ENCODE measurements at places on chromosomes 13 and 19.

DNA sequence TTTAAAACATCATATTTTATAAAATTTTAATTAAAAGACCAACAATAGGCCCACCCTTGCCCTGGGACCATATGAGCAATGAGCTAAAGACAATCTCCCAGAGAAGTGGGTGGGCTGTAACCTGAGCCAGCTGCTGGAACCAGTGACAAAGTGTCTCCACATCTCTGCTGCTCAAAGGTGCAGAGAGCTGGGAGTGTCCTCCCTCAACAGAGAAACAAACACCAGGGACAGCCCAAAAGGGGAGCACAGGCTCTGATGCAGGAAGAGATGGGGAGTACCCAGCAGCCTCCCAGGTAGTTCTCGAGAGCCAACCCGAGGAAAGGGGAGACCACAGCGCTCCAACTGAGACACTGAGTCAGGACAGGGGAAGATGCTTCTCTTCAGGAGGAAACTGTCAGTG is 39.1 kb downstream of the DOCK9 start:
- DNase-seq: no peak

DNA sequence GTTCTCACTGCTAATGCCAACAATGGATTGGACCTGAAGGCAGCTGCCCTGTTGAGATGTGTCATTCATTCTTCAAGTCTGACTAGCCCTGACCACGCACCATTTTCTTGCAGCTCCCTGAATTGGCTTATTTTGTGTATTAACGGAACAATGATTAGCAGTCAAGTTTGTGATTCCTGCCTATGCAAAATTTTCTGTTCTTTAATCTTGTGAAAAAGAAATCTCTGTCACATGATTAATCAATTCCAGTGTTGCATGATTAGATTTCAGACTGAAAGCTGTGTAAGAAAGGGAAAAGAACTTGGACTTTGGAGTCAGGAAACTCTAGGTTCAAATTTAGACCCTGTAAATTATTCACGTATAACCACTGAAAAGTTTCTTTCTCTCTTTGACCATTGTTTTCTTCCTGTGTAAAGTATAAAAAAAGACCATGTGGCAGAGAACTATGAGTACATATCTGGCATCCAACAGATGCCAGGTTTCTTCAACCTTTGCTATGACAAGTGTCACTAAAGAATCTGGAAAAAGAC is 64.5 kb upstream of the SLC10A2 start:
- no peak for DNase-seq

- no peak for DNase-seq
Observed at GRCh38 chr13:67223742-67224141, 6.4 kb downstream of the PCDH9 start.

- no peak for DNase-seq
Observed at GRCh38 chr19:50890422-50891252, 17.4 kb downstream of the KLK2 start.

- no peak for DNase-seq
Observed at GRCh38 chr13:50831512-50831911, 12.0 kb downstream of the DLEU7 start.

- no peak for DNase-seq
Observed at GRCh38 chr19:32256341-32256975, 89.0 kb upstream of the ZNF507 start.

DNA sequence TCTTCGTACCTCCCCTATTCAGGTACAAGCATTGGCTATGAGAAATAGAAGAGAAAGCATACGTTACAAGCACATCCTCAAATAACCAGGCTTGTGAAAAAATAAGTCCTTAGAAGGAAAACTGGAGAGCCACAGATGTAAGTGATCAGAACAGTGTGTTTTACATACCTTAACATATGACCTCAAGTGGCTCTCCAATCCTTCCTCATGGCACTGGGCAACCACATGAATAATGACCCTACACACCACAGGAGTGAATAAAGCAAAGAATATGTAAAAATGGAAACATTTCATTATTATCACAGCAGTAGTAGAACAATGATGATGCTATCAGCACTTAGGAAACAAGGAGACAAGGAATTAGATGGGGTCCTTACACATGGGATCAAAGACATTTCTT is 96.5 kb downstream of the DOCK9 start:
- DNase-seq: no peak

- DNase-seq: no peak
Observed at GRCh38 chr13:99640260-99640659, 139.0 kb downstream of the TM9SF2 start.

DNA sequence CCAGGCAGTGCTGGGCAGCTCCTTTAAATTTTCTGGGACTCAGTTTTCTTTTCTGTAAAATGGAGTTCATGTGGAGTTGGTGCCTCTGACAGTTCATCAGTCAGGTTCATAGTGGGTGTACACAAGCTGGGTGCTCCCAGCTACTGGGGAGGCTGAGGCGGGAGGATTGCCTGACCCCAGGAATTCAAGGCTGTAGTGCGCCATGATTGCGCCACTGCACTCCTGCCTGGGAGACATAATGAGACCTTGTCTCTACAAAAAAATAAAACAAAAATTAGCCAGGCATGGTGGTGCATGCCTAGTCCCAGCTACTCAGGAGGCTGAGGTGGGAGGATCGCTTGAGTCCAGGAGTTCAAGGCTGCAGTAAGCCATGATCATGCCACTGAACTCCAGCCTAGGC is 21.1 kb downstream of the IQCN start:
- no peak for DNase-seq

- DNase-seq: no peak
Observed at GRCh38 chr13:21850013-21851006, 179.4 kb downstream of the FGF9 start.

DNA sequence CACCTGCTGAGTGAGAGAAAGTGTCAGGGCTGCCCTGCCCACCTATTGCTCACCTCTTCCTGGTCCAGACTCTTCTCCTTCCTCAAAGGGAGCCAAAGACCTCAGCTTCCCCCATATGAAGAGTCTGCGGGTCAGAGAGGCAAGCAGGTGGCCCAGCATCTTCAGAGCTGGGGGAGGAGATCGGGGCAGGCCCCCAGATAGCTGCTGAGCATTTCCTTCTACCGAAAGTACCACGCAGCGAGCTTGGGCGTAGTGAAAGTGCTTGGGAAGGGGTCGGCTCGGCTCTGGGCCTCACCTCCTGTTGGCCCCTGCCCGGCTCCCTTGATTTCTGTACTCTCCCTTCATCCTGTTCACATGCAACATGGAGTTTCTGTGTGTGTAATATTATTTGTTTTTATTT is 12.2 kb upstream of the ZNF536 start:
- DNase-seq: no peak

GRCh38 chr13:100523411-100523810 is 65.2 kb downstream of the GGACT start:
- no peak for DNase-seq

Measured in CD8-positive, alpha-beta memory T cell (primary cell).